Foreskin fibroblast (primary cell): ENCODE measurements at places on chromosomes 7 and 10.
A peak's percentile ranks its signal among the peaks of the same experiment; 100 is the strongest.

DNA sequence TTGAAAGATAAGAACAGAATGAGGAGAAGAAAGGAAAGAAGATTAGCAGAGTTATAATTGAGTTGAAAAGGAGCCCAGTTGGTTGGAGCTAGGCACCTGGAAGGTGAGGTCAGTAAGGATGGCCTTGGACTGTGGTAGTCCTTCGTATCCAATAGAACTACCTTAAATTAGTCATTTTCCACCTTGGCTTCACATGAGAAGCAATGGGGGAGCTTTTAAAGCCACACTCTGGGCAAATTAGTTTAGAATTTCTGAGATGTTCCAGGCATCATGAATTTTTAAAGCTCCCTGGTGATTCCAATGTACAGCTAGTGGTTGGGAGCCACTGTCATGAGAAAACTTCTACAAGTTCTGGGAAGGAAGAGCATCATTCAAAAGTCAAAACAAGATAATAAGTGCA is 27.3 kb upstream of the CYP3A5 start:
- DNase-seq: peak; percentile 20

GRCh38 chr10:50604049-50604640 is 19.6 kb downstream of the SGMS1 start:
- no peak for DNase-seq

GRCh38 chr10:114151486-114151885 is 22.5 kb downstream of the CCDC186 start:
- DNase-seq: peak; percentile 86

DNA sequence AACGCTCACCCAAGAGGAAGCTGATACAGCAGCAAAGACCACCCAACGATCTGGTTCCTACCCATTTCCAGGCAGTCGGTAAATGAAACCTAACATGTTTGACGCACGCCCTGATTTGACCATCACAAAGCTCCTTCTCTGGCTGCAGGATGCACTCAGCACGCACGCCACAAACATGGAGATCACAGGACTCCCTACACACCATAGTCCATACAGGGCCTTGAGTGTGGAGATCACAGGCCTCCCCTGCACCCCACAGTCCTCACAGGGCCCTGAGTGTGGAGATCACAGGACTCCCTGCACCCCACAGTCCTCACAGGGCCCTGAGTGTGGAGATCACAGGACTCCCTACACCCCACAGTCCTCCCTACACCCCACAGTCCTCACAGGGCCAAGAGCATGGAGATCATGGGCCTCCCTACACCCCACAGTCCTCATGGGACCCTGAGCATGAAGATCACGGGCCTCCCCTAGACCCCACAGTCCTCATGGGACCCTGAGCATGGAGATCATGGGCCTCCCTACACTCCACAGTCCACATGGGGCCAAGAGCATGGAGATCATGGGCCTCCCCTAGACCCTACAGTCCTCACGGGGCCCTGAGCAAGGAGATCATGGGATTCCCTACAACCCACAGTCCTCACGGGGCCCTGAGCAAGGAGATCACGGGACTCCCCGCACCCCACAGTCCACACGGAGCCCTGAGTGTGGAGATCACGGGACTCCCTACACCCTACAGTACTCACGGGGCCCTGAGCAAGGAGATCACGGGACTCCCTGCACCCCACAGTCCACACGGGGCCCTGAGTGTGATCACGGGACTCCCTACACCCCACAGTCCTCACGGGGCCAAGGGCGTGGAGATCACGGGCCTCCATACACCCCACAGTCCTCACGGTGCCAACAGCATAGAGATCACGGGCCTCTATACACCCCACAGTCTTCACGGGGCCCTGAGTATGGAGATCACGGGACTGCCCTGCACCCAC is 409.2 kb downstream of the DNAJB6 start:
- no peak for DNase-seq

DNA sequence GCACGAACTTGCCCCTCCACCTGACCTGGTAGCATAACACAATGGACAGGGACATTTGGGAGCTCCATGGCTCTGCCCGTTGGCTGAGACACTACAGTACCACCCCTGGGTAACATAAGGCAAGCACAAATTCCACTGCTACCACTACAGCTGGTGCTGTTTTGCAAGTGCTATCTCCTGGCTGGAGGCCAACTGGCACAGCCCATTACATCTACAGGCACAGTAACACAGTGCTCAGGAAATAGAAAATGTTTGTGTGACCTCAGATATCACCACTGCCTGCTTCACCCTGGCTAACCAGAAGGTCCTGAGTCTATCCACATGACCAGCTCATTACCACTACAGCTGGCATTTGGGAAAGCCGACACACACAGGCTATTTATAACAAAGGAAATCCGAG is 631.1 kb upstream of the MBL2 start:
- DNase-seq: no peak

GRCh38 chr7:118844748-118845147 is 620.2 kb downstream of the ANKRD7 start:
- no peak for DNase-seq

GRCh38 chr10:66455304-66455703 is 470.5 kb upstream of the LRRTM3 start:
- peak; percentile 1 for DNase-seq

DNA sequence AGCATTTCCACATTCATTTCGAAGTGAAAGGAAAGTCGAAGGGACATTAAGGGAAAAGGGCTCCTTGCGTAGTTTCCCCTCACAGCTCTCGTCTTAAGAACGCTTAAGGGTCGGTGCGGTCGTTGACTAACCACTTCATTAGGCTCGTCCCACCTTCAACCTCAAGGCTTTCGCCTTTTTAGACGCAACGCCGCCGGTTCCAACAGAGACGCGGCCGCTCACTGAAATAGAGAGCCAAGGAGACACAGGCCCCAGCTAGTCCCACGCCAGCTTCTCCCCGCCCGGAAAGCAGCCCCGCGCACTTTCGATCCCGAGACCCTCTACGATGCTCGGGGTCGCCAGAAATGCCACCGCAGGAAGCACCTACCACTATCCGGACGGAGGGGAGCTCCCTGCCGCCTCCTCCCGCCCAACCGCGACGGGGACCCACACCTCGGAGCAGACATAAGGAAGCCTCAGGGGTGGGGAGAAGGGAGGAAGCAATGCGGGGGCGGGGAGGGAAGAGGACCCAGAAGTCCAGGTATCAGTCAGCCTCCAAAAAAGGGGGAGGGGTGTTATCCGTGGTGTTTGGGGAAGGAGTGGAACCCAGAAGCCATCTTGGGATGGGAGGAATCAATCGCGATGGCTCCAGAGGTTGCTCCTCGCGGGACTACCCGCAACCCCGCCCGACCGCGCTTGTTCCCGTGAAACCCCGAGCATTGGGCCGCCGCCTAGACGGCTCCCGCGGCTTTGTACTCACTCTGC is 559 bp downstream of the TRA2A start:
- peak; percentile 65 for DNase-seq

GRCh38 chr7:10076660-10077300 is 896.9 kb upstream of the PHF14 start:
- no peak for DNase-seq

DNA sequence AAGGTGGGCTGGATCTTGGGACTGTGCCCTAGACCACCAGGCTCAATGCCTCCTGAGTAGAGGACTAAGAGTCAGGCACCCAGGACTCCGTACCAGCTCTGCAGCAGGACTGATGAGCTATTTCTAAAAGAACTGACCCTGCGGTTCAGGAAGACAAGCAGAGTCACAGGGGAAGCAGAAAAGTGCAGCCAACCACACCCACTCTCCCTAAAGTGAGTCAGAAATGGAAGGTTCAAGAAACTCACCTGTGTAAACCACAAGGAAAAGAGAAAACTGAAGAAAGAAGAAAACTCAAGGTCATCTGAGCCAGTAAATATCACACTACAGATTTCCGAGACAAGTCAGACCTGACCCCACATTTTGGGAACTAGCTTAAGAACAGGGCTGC is 2.5 kb downstream of the PARP12 start:
- DNase-seq: no peak

- peak; percentile 78 for DNase-seq
These were observed 82.5 kb downstream of the ZNF467 start for GRCh38 chr7:149690688-149691446.

GRCh38 chr7:44290252-44290620 is 35.2 kb downstream of the CAMK2B start:
- DNase-seq: no peak

DNA sequence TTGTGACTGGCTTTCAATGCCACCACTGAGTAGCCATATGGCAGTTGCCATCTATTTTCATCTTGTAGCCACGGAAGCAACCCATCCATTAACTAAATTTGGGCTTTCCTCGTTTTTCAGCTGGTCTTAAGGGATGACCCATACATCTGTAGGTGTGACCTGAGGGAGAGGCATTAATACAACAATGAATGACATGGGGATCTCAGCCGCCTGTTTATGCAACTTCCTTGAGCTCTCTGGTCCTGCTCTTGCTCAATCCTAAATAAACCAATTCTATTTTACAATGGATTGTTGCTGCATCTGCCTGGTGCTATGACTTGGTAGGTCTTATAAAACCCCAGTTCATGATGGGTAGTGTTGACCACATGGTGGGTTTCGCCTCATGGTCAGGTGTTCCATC is 21.9 kb upstream of the ADAM22 start:
- DNase-seq: no peak
